Natural killer cell (primary cell): ENCODE measurements at places on chromosomes 6 and 20. TPM values are rescaled to one million over a fixed set of nuclear protein-coding genes. Genes with fewer than 3 reads are reported as not detected.

DNA sequence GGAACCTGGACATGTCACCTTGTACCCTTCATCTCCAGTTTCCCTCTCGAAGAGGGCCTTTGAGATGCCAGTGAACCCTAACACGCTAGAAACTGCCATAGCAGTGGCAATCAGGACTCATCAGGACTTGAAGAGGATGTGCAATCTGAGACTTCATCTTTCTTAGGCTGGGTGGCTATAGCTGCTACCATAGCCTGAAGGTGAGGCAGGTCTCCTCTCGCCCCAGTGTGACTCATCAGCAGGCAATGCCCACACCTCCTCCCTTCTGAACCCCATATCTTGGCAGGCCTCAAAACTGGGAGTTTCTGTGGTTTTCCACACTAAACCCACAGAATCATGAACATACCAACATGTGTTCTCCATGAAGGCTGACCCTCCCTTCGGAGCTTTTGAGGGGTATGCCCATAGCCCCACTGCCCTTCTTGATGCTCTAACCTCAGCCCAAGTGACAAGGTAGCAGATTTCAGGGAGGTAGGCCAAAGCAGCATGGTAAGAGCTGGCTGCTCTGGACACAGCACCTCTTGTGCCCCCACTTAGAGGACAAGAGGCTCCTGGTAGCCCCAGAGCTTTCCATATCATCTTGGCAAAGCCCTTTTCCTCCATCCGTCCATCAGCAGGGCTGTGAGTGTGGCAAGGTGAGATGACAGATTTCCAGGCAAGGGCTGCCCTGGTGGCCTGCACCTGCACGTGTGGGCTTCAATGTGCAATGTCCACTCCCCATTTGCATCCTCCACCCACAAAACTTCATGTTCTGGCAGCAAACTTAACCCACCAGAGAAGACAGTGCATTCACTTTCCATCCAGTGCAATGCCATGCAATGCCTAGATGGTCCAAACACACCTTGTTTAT lies 2.6 kb downstream of the BLCAP start:
- peaks cover 50% of the 10 kb centered on the region for H3K4me1 ChIP-seq
- no peaks in the 10 kb centered on the region for H3K27me3 ChIP-seq
- no peaks in the 10 kb centered on the region for H3K36me3 ChIP-seq
- DNase-seq = peak; percentile 43

GRCh38 chr6:115908906-115909559 lies 151.7 kb downstream of the FRK start:
- DNase-seq = no peak
- H3K27ac ChIP-seq = no peak overlapping the region
- no peaks in the 10 kb centered on the region for H3K4me1 ChIP-seq
- no peaks in the 10 kb centered on the region for H3K36me3 ChIP-seq
- H3K4me3 ChIP-seq = no peak overlapping the region
- H3K27me3 ChIP-seq = no peaks in the 10 kb centered on the region

GRCh38 chr6:150999107-150999506 lies 133.6 kb downstream of the MTHFD1L start:
- no peak overlapping the region for H3K27ac ChIP-seq

DNA sequence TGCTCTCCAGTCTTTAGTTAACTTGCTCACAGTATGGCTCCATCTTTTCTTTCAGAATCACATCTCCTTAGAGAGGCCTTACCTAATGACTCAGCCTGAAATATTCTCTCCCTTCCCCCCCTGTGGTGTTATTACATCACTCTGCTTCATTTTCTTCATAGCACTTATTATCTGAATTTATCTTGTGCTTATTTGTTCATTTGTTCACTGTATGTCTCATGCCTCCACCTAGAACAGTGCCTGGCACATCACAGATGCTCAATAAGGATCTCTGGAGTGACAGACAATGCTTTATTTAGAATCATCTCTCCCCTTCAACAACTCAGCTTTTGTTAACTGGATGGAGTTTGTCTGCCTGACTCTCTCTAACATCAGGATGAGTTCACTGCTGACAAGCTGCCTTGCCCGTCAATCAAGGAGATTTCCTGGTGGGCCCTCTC lies 96.6 kb upstream of the MAN1A1 start:
- no peaks in the 10 kb centered on the region for H3K4me1 ChIP-seq
- no peak for DNase-seq
- no peak overlapping the region for H3K4me3 ChIP-seq
- no peaks in the 10 kb centered on the region for H3K36me3 ChIP-seq
- H3K27ac ChIP-seq = no peak overlapping the region

- H3K27ac ChIP-seq = no peak overlapping the region
- no peaks in the 10 kb centered on the region for H3K4me1 ChIP-seq
- no peaks in the 10 kb centered on the region for H3K27me3 ChIP-seq
Observed at GRCh38 chr6:74717591-74717990, 488.3 kb downstream of the COL12A1 start.

DNA sequence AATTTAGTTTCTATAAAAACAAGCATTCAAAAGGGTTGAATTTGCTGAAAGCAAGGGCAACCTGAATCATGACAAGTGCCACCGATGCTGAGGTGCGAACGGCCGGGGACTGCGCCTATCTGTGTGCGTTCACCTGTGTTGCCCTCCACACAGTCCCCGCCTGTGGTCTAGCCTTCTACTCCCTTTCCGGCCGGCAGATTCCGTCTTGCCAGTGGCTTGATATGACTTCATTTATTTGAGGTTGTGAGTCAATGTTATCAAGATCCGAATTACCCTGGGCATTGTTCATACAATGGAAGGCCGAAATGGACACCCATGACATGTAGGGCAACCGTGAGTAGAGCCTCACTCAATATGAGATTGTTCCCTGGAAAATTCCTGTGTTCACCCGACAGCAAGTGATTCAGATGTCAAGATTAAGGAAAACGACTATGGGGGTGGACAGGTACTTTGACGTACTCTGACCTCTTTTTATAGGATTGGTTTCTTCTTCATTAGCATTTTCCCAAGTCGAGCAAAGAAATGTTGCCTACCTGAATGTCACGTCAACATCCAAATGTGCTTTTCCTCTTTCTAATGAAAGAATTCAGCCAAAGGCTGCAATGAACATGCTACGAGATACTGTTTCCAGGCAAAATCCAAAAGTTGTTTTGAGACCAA lies 41.1 kb upstream of the NEDD9 start:
- DNase-seq = no peak
- peaks cover 18% of the 10 kb centered on the region for H3K4me1 ChIP-seq
- no peak overlapping the region for H3K4me3 ChIP-seq
- H3K27ac ChIP-seq = no peak overlapping the region

- H3K4me1 ChIP-seq = no peaks in the 10 kb centered on the region
- DNase-seq = no peak
- no peaks in the 10 kb centered on the region for H3K36me3 ChIP-seq
- H3K4me3 ChIP-seq = no peak overlapping the region
- no peaks in the 10 kb centered on the region for H3K27me3 ChIP-seq
- H3K27ac ChIP-seq = no peak overlapping the region
Observed at GRCh38 chr6:131970076-131970859, 19.1 kb upstream of the CCN2 start.

GRCh38 chr6:84515067-84515466 lies 249.3 kb downstream of the TBX18 start:
- H3K27me3 ChIP-seq = no peaks in the 10 kb centered on the region
- no peak overlapping the region for H3K4me3 ChIP-seq
- DNase-seq = no peak
- no peaks in the 10 kb centered on the region for H3K36me3 ChIP-seq
- no peak overlapping the region for H3K27ac ChIP-seq
- no peaks in the 10 kb centered on the region for H3K4me1 ChIP-seq

DNA sequence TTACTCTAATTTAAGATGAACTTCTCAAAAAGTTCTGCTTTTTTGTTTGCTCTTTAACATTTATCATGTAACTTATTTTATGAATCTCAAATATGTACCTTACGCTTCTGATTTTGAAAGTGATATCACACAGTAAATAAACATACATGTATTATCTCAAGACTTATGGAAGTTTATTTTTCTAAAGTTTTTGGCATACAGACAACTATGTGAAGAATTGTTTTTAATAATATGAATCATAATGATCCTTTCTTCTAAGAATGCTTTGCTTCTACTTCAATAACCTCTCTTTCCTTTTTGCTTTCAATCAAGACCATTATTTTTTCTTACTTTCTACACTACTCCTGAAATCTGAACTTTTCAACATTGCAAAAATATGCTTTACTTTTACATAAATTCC lies 816.4 kb downstream of the EYS start:
- no peak overlapping the region for H3K4me3 ChIP-seq
- H3K4me1 ChIP-seq = no peaks in the 10 kb centered on the region
- no peaks in the 10 kb centered on the region for H3K27me3 ChIP-seq
- no peaks in the 10 kb centered on the region for H3K36me3 ChIP-seq

GRCh38 chr6:37391120-37391519 lies 37.3 kb downstream of the RNF8 start:
- H3K27ac ChIP-seq = no peak overlapping the region
- H3K4me1 ChIP-seq = no peaks in the 10 kb centered on the region
- DNase-seq = no peak
- H3K27me3 ChIP-seq = no peaks in the 10 kb centered on the region
- H3K4me3 ChIP-seq = no peak overlapping the region

DNA sequence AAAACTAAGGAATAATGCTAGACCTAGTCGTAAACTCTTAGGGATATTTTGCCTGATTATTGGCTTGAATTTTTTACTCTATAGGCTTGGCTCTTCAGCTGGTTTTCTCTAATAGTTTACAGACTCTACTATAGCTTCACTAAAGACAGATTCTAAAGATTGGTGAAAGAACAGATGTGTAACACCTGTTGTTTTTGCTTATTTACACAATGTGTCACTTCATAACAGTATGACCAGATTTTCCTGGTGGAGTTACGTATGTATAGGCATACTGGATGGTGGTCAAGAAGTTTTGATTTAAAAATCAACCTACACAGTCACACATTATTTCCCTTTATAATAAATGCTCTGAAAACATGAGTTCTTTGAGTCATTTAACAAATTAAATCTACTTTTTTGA lies 4.8 kb downstream of the COL19A1 start:
- no peak for DNase-seq
- H3K36me3 ChIP-seq = no peaks in the 10 kb centered on the region
- peaks cover 13% of the 10 kb centered on the region for H3K4me1 ChIP-seq
- peaks cover 17% of the 10 kb centered on the region for H3K27me3 ChIP-seq

- H3K27ac ChIP-seq = peak overlapping the region; percentile 19
- H3K4me3 ChIP-seq = no peak overlapping the region
- no peak for DNase-seq
- no peaks in the 10 kb centered on the region for H3K36me3 ChIP-seq
Observed at GRCh38 chr6:11458509-11458908, 79.0 kb upstream of the TMEM170B start.

- peak overlapping the region; percentile 92 for H3K4me3 ChIP-seq
- DNase-seq = peak; percentile 62
- peaks cover 42% of the 10 kb centered on the region for H3K36me3 ChIP-seq
- H3K27me3 ChIP-seq = no peaks in the 10 kb centered on the region
Observed at GRCh38 chr6:37170273-37171200, 585 bp downstream of the PIM1 start.

- no peaks in the 10 kb centered on the region for H3K36me3 ChIP-seq
- H3K4me1 ChIP-seq = peaks cover 3% of the 10 kb centered on the region
- H3K27ac ChIP-seq = no peak overlapping the region
- H3K27me3 ChIP-seq = no peaks in the 10 kb centered on the region
Observed at GRCh38 chr6:166675736-166676135, 48.7 kb upstream of the RPS6KA2 start.

DNA sequence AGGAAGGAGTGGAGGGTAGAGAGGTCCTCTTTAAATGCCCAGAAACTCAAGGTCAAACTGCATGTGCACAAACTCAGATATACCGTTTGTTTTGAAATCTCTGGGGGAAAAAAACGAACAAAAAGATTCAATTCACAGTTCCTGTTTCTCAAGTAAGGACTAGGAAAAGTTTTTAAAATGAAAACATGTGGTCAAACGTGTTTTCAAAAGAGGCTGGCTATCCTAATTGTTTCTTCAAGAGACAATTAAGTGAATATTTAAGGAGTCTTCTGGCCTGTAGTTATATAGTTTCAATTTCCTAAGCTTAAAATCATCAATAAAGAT lies 3.1 kb downstream of the RSPO3 start:
- no peak for DNase-seq
- H3K4me3 ChIP-seq = no peak overlapping the region
- H3K27ac ChIP-seq = no peak overlapping the region
- H3K27me3 ChIP-seq = peaks cover 32% of the 10 kb centered on the region

GRCh38 chr6:169069356-169069755 lies 184.3 kb downstream of the THBS2 start:
- DNase-seq = no peak
- H3K36me3 ChIP-seq = no peaks in the 10 kb centered on the region
- no peaks in the 10 kb centered on the region for H3K27me3 ChIP-seq
- H3K27ac ChIP-seq = no peak overlapping the region
- no peak overlapping the region for H3K4me3 ChIP-seq
- no peaks in the 10 kb centered on the region for H3K4me1 ChIP-seq

EYS gene
- total RNA-seq = not detected

PNLDC1 gene
- not detected for total RNA-seq

PAX1 gene
- total RNA-seq = not detected

PIGU gene
- 8.2 TPM for total RNA-seq

CDSN gene
- not detected for total RNA-seq

TMEM200A gene
- total RNA-seq = 0.16 TPM

SLC2A10 gene
- total RNA-seq = 2.2 TPM

CSTF1 gene
- 15.8 TPM for total RNA-seq

COL21A1 gene
- total RNA-seq = not detected

SCRT2 gene
- total RNA-seq = not detected
